ENCODE measurements at places on chromosomes 5 and 9.
A peak's percentile ranks its signal among the peaks of the same experiment; 100 is the strongest.

- DNase-seq, result peak; percentile 21
Observed at GRCh38 chr5:148374690-148375360, 8.9 kb upstream of the FBXO38 start.

- no peak for DNase-seq
Observed at GRCh38 chr5:87302061-87302460, 34.4 kb downstream of the RASA1 start.

DNA sequence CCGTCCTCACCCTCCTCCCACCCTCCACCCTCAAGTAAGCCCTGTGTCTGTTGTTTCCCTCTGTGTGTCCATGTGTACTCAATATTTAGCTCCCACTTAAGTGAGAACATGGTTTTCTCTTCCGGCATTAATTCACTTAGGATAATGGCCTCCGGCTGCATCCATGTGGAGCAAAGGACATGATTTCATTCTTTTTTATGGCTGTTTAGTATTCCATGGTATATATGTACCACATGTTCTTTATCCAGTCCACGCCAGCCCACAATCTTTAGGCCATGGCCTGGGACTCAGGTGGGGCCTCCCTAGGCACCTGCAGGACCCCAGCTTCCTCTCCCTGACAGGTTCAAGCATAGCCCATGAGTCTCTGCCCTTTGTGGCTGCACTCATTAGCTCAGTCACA lies 22.9 kb downstream of the UNC5A start:
- no peak for DNase-seq

DNA sequence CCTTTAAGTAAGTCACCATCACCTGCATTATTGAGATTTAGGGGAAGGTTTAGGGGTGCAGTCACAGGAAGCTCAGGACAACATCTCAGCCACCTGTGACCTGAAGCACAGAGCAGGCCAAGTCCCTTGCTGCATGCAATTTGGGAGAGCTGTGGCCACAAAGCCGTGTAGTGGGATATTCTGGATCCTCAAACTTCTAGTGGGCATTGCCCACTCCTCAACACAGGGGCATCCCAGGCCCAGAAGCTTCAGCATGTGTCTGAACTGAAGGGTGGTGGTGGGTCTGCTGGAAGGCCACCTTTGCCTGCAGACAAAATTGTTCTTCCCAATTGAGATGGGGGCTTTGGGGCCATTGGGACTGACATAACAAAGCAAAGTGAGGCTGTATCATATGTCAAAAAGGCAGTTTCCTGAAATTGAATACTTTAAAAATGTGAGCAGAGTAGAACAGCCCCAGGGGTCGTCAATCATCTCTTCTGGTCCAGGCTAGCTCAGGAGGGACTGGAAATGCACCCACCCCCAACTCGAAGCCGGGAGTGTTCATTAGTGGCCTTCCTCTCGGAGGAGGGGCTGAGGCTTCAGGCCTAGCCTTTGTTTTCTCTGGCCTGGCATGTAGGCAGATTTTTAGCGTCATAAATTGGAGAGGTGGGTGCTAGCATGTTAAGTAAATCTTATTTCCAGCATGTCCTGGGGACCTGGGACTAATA lies 2.8 kb upstream of the GADD45G start:
- DNase-seq, result no peak

- no peak for DNase-seq
Observed at GRCh38 chr5:110075656-110076055, 385.9 kb downstream of the MAN2A1 start.

DNA sequence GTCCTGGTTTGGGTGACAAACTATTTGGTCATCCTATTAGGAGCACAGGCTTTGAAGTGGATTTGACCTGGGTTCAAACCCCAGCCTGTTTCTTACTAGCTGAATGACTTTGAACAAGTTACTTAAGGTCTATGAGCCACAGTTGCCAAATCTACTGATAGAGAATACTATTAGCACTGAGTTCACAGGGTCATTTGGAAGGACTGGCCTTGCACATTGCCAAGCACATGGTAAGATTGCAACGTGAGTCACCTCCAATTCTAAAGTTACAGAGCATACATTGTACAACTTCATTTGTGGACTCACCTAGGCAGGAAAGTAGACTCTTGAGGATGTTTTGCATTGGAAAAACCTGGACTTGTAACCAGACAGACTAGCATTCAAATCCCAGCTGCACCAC lies 38.9 kb downstream of the MFAP3 start:
- no peak for DNase-seq

- peak; percentile 49 for DNase-seq
Observed at GRCh38 chr5:126462239-126463014, 39.2 kb downstream of the GRAMD2B start.

DNA sequence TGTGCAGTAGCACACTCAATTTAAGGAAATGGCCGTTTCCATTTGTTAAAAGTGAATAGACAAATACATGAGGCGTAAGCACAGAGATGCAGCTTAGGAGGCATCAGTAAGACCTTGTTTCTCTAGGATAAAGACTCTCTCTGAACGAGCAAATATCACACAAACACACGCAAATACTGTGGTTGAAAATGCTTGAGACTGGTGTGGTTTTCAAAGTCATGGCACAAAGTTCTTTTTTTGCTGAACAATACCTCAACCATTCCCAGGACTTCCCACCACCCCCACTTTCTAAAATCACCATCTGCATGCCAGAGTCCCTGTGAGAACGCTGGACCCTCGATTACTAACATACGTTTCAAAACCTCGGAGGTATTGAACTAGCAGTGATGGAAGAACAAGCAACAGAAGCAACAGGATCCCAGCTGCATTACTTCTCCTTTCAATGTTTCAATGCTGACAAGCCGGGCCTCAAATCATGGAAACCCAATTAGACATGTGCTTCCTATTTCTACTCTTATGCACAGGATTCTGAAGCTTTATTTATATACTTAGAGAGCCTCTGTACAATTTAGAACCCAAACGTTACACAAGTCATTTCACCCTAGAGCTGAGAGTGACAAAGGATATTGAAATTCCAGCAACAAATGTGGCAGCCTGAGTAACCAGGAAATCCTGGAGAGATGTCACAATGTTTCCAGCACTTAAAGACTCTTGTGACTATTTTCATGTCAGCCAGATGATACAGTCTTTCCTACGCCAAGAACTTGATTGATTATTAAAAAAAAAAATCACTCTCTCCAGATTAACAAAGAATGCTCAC lies 63.9 kb downstream of the CDC14B start:
- DNase-seq, result no peak

DNA sequence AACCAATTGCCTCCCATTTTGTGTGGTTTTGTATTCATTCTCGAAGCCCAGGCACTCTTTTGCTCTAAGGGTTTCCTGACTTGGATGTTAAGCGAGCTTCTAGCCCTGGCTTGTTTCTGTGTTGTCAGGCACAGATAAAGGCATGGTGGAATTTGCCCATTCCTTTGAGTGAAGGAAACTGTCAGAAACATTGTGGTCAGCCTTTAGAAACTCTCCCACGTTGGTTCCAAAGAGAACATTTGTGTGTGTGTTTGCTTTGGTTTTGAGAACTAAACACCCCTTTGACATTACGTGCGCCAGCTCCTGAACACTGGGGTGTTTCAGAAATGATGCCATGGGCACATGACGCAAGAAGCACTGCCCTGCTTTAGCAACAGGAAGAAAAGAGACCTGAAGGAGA lies 320.9 kb downstream of the NTRK2 start:
- DNase-seq, result no peak

GRCh38 chr5:38590838-38591522 lies 34.5 kb upstream of the LIFR start:
- DNase-seq, result no peak

DNA sequence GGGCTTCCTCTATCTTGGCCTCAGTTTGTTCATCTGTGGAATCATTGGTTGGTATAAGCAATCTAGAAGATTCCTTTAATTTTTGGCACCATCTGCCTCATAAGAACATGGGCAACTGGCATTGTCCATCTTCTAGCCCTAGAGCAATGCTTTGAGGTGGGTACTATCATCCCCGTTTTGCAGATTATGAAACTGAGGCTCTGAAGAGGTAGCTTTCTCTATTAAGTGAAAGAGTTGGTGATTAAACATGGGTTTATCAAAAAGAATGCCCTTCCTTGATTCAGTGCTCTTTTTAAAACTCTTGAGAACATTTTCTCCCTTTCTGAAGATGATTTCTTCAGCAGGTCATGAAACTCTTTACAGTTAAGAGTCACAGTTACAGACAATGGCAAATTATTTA lies 42.4 kb upstream of the TGFBR1 start:
- DNase-seq, result no peak

GRCh38 chr5:54440456-54440893 lies 15.0 kb upstream of the HSPB3 start:
- DNase-seq, result no peak

DNA sequence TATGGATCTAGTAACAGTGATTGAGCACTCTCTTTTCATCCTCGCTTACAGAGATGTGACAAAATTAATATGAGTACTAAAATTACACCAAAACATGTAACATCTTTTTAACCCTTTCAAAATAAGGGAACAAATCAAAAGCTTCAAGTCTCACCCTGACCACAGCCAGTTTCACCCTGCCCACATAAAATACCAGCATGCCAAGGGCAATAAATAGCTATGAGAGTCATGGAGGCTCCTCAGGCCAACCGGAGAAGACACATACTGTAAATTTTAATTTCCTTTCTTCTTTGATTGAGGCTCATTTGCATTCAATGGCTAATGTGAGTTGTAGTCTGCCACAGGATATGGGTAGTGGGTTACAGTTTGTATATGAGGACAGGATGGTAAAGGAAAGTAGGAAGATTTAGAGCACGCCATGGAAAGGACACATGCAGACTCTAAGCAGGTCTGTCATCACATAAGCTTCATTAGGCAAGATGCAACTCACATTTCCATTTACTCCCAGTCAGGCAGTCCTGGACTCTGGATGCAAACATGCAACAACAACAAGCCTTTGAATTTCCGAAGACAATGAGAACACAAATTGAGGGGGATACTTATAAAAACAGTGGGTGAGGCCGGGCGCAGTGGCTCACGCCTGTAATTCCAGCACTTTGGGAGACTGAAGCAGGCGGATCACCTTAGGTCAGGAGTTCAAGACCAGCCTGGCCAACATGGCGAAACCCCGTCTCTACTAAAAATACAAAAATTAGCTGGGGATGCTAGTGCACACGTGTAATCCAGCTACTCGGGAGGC lies 11.3 kb downstream of the IL4 start:
- DNase-seq, result no peak

DNA sequence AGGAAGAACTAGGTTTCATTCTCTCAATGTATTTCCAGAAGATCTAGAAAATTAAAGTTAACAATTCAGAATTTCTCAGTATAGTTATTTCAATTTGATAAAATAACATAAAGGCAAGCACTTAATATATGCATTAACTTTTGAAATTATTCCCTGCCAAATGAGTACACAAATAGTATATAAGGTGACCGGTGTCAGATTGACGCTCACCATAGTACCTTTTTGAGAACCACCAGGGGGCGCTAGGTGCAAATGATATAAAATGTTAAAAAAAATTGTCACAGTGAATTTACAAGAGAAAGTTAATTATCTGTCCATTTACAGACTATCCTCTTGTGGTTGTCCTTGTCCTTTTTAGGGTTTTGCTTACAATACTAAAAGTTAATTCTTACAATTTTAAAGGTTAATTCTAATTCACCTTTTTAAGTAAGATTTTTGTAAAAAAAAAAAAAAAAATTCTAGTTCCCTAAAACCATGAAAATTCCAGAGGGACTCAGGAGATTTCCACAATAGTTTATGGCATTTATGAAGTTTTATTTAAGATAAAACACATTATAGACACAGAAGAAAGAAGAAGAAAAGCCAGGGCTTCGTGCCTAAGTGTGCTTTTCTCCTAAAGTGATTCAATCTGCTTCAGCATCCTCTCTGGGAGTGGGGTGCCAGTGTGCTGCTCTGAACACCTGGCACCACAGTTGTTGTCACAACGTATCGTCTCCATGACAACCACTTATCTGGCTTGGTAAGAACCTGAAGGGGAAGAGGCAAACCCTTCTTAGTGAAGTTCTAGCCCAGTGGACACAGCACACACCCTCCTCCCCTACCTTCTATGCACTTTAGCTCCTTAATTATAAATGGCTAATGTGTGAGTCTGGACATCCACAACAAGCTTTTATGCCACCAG lies 1.7 kb downstream of the ADAMTS16 start:
- DNase-seq, result no peak

DNA sequence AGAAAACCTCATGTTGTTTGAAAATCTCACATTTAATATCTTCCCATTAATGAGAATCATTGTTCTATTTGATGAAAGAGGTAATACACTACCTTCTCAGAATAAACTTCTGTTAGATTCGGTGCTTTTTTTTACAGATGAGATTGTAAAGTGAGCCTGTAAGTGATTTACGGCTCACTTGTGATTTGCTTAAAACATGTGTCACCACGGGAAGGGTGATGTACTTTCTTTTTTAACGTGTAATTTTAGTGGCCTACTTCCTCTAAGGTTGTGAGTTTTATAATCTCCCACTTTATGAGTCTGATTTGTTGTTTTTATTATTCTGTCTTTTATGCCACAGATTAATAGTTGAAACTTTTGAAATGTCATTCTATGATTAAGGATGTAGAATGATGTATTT lies 15.9 kb downstream of the ANXA1 start:
- DNase-seq, result no peak
